NCI-H2227 treated with DMSO at 0.1 percent for 48 hours (cell line): ENCODE measurements at places on chromosomes 2 and 18.

DNA sequence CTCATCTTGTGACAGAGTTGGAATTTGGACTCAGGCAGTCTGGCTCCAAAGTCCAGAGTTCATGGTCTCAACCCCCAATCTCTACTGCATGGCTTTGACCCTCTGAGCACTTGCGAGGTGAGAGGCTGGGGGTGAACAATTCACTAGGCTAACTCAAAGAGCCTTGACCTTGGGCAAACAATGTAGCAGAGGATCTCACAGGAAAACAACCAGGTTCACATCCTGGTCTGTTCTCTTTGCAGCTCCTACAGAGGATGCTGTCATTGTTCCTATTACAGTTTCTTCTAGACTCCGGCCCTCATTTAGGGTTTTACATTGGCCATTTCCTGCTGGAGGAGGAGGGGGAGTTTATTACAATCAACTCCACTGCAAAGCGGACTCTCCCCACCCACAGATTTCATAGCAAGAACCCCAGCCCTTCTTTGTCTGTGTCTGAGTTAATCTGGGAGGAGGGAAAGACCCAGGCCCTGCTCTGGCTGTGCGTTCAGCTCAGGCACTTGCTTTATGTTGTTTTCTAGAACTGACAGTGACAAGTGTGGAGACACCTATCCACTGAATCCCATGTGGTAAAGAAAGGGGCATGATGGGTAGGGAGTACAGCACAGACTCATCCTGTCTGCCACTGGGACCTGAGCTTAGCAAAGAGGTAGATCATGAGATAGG lies 101.6 kb downstream of the LBH start:
- DNase-seq: no peak

DNA sequence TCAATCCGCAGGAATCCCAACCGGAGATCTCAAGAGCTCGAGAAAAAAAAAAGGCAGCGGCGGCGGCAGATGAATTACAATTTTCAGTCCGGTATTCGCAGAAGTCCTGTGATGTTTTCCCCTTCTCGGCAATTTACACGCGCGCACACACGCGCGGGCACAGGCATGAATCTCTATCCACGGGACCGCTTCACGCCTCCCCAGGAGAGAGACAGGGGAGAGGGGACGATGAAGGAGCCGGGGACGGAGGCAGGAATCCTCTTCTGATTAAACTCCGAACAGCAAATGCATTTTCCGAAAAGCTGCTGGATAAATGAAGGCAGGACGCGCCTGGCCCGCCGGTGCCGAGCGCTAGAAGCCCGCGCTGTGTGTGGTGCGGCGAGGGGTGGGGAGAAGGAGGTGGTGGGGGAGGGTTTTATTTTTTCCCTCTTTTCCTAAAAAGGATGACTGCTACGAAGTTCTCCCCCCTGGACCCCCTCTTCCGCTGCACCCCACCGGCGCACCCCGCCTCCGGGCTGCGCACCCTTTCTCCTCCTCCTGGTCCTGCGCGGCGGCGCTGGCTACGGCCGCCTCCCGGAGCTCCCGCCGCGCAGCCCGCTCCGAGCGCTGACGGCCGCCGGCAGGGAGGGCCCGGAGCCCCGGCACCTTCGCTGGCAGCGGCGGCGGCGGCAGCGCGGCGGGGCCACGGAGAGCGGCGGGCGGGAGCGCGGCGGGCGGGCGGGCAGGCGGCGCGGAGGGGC lies at the start of gene BCL2:
Gene BCL2, minus strand, starts transcription at position 387 of the 740 bp plus-strand sequence.
- DNase-seq: peak; percentile 43

GRCh38 chr2:160551259-160551658 lies 57.7 kb upstream of the RBMS1 start:
- no peak for DNase-seq

- DNase-seq: no peak
Observed at GRCh38 chr2:29714333-29714732, 207.1 kb downstream of the ALK start.

DNA sequence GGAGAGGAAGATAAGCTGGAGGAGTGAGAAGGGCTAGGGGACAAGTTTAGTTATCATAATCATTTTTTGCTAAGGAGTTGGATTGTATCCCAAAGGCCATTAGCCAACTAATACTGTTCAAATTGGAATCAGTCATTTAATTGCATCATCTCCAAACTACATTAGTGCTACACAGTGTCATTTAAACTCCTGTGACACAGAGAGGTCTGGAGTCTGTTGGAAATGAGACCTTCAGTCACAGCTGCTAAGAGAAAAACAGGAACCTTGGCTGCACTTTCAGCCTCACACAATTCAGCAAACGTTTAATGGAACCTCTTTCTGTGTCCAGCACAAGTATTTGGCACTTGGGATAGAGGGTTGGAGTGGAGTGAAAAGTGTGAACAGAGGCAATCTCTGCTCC lies 175.5 kb upstream of the MGAT5 start:
- no peak for DNase-seq

DNA sequence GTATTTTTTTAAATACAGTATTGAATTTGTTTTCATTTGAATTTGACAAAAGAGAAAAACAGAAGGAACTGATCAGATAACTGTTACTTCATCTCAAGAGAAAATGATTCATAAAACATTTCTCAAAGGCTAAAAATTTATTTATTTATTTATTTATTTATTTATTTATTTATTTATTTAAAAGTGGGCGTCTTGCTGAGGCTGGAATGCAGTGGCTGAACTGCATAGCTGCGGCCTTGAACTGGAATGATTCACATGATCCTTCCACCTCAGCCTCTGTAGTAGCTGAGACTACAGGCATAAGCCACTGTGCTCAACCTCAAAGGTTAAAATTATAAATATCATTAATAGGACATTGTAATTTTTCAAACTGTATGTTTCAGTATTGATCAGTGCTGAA lies 4.5 kb upstream of the PUM2 start:
- DNase-seq: no peak

- no peak for DNase-seq
Observed at GRCh38 chr2:133369901-133370658, 198.2 kb downstream of the NCKAP5 start.

DNA sequence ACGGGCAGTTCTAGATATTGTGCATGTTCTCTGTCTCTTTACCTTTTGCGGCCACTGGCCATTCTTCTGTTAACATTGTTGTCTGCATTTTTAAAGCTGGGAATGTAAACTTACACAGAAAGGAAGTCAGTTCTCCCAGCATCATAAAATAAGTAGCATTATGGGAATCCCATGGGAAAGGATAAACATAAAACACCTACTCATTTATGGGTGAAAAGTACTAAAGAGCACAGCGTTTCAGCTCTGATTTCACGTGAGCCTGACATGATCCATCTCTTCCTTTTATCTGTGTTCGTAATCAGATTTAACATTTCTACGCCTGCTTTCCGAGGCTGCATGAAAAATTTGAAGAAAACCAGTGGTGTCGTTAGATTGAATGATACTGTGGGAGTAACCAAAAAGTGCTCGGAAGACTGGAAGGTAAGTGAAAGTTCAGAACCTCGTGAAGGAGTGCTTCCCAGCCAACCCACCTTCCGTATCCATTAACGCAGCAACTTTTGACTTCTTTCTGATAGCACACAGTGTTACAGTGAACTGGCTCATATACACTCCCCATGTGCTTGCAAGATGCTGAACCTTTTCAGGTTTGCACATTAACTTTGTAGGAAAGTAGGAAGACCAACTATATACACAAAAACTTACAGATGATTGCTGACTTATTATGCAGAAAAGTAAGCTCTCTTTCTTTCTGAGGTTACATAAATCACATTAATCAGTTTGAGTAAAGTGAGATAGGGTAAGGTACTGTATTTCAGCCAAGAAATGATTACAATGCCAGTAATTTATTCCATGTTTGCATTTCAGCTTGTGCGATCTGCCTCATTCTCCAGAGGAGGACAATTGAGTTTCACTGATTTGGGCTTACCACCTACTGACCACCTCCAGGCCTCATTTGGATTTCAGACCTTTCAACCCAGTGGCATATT lies 86.5 kb upstream of the TTC39C start:
- DNase-seq: no peak

- DNase-seq: peak; percentile 69
Observed at GRCh38 chr2:181984814-181985631, 630 bp upstream of the PPP1R1C start.

GRCh38 chr2:218615868-218616315 lies 8.2 kb downstream of the PLCD4 start:
- no peak for DNase-seq

- DNase-seq: no peak
Observed at GRCh38 chr2:80154231-80154915, 150.2 kb downstream of the LRRTM1 start.

GRCh38 chr2:230449901-230450467 lies 34.0 kb downstream of the SP100 start:
- DNase-seq: no peak

GRCh38 chr18:47512726-47513435 lies 261.4 kb upstream of the SKOR2 start:
- DNase-seq: peak; percentile 59

DNA sequence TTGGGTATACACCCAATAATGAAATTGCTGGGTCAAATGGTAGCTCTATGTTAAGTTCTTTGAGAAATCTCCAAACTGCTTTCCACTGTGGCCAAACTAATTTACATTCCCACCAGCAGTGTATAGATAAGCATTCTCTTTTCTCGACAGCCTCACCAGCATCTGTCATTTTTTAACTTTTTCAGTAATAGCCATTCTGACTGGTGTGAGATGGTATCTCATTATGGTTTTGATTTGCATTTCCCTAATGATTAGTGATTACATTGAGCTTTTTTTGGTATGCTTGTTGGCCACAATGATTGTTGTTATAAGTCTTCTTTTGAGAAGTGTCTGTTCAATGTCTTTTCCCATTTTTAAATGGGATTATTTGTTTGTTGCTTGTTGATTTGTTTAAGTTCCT lies 50.4 kb upstream of the EPAS1 start:
- no peak for DNase-seq

GRCh38 chr2:105969552-105969951 lies 224.5 kb downstream of the UXS1 start:
- DNase-seq: no peak

DNA sequence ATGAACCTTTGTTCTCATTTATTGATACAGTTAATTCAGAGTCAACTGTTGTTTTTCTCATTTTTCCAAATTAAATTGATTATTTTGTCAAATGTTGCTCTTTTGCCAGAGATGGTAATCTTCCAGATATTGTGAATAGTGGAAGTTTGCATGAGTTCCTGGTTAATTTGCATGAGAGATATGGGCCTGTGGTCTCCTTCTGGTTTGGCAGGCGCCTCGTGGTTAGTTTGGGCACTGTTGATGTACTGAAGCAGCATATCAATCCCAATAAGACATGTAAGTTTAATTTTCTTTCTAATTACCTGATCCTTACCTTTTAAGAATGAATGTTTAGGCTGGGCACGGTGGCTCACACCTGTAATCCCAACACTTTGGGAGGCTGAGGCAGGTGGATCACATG lies 7.8 kb downstream of the CYP20A1 start:
- DNase-seq: no peak

- no peak for DNase-seq
Observed at GRCh38 chr2:45629971-45630370, 18.9 kb upstream of the SRBD1 start.

DNA sequence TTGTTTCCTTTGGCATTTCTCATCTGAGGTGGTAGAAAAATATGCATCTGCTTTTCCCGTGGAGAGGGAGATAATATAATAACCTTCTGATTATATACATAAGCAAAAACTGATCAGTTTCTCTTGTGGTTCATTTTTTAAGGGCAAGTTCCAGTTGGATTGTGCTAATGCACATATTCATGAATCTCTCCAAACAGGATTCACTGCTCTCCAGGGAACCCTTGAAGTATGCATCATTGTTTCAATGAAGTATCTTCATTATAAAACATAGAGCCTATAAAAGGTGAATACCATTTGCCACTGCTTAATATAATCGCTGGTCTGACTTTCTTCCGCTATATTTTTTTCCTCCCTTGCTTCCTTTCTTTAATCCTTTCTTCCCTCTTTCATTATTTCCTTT lies 384.7 kb downstream of the FIGN start:
- DNase-seq: no peak

DNA sequence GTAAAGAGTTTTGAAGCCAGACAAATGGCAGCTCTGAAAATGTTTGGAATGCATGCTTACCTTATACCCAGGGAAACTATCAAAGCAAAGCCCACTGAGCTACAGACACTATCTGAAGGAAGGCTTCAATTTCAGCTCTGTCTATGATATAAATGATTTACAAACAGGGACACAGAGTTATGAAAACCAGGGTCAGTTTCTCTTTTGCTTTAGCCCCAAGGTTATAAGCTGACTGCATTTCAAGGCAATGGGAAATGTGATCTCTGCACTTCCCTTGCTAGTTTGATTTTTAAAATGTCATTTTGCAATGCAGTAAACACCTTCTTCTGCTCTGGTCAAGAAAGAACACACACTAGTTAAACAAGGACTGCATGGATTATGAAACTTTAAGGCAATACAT lies 65.2 kb upstream of the CCDC195 start:
- DNase-seq: no peak

DNA sequence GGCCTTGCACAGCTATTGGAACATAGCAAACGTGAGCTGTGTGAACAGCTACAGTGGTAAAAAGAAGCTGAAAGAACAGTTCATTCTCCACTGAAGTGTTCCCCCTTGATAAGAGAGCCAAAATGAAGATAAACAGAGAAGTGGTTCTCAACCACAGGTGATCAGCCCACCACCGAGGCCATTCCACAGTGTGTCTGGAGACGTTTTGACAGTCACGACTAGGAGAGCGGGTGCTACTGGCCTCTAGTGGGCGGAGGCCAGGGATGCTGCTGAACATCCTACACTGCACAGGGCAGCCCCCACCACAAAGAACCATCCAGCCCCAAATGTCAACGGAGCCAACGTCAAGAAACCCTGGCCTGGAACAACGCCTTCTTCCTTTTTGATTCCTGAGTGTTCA lies 38.4 kb downstream of the ADCY3 start:
- DNase-seq: no peak

GRCh38 chr2:144643537-144644336 lies 123.8 kb upstream of the ZEB2 start:
- no peak for DNase-seq

GRCh38 chr2:148814143-148814859 lies 60.7 kb upstream of the KIF5C start:
- DNase-seq: no peak

DNA sequence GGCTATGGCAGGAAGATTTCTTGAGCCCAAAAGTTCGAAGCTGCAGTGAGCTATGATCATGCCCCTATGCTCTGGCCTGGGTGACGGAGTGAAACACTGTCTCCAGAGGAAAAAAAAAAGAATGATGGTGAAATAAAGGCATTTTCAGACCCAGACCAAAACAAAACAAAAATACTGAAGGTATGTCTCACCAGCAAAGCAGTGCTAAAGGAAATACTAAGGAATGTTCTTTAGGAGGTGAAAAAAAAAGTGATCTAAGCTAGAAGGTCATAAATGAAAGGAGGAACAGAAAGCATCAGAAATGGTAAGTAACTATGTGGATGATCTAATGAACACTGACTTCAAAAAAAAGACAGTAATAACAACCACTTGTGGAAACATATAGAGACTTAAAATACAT lies 18.7 kb downstream of the SS18 start:
- no peak for DNase-seq

- DNase-seq: no peak
Observed at GRCh38 chr2:238883421-238883901, 35.6 kb downstream of the TWIST2 start.

DNA sequence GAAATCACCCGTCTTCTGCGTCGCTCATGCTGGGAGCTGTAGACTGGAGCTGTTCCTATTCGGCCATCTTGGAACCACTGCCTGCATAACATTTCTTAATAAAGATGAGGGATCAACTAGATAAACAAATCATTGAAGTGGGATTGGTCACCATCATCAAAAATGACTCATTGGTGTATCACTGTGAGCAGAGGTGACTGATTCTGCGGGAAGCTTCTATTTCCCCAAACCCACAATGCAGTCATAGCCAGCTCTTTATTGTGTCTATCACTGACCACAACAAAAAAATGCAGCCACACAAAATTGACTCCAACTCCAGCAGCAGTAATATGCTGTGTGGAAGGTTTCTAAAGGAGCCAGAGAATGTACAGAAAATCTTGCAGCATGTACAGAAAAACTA lies 630.7 kb upstream of the HS6ST1 start:
- no peak for DNase-seq
